CD4-positive, alpha-beta memory T cell (primary cell): ENCODE measurements at places on chromosomes 12 and 14.

DNA sequence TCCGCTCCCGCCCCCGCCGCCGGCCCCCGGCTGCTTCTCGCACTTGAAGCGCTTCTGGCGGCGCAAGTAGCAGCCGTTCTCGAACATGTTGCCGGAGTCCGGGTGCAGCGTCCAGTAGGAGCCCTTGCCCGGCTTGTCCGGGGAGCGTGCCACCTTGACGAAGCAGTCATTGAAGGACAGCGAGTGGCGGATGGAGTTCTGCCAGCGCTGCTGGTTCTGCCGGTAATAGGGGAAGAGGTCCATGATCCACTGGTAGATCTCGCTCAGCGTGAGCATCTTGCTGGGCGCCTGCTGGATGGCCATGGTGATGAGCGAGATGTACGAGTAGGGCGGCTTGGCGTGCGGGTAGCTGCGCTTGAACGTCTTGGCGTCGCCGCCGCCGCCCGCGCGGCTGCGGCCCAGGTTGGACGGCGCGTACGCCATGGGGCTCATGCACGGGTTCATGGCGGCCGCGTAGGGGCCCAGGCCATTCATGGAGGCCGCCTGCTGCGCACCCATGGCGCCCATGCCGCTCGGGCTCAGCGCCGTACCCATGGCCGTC is 3.0 kb downstream of the FOXA1 start:
- DNase-seq: no peak

DNA sequence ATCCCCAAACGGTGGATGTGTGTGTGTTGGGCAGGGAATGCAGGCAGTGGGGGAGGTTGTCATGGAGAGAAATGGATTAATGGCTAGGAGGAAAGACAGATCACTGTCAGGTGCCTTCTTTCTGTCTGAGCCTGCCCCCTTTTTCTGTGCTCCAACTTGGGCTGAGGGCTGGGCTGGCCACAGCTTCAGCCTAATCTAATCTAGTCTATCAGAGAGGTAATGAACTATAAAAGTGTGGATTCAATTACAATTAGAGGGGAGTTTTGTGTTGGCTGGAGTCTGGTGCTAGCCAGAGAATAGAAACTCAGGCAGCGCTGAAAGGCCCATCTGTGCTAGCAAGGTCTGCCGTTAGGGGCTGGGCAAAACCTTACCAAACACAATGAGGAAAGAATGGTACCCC is 41.2 kb downstream of the NEUROD4 start:
- no peak for DNase-seq

DNA sequence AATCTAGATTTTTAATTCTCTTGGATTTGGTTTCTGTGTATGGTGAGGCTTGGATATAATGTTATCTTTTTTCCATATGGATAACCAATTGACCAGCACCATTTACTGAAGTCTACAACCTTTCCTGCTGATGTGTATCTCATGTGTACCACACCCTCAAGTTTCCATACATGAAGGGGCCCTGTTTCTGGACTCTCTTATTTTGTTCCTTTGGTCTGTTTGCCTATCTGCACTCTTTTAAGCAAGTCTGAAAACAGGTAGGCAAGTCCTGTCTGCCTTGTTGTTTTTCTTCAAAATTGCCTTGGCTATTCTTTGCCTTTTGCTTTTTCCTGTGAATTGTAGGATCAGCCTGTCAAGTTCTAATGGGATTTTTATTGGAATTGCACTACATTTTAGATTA is 44.6 kb downstream of the MAX start:
- no peak for DNase-seq

- DNase-seq: no peak
Measured at GRCh38 chr12:48771588-48772112, 17.2 kb downstream of the ADCY6 start.
